ENCODE measurements at places on chromosomes 5 and 9.
A peak's percentile ranks its signal among the peaks of the same experiment; 100 is the strongest.

- DNase-seq: no peak
Measured at GRCh38 chr9:8802242-8802641, 1002.7 kb upstream of the DMAC1 start.

- peak; percentile 39 for DNase-seq
Measured at GRCh38 chr9:128254855-128255759, 20.7 kb downstream of the GOLGA2 start.

DNA sequence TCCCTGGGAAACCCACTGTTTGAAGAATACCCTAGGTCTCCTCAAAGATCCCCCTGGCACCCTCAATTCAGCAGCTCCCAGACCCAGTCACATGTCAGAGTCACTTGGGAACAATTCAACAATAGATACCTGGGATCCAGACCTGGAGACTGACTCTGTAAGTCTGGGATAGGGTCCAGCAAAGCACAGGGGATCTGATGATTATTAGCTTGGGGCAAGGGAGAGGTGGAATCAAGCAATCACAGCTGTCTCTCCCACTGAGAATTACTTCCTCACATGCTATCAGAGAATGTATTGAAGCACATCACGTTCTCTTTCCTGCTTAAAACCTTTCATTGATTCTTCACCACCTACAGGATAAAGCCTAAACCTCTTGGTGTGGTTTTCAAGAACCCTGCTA is 5.9 kb downstream of the FAM193B start:
- peak; percentile 90 for DNase-seq

GRCh38 chr5:111787006-111787405 is 30.0 kb upstream of the NREP start:
- no peak for DNase-seq

GRCh38 chr5:71633255-71634155 is 46.4 kb downstream of the MCCC2 start:
- DNase-seq: no peak

GRCh38 chr5:95878417-95879323 is 56.1 kb upstream of the GLRX start:
- DNase-seq: no peak

- no peak for DNase-seq
Measured at GRCh38 chr9:134738869-134739659, 97.5 kb downstream of the COL5A1 start.

DNA sequence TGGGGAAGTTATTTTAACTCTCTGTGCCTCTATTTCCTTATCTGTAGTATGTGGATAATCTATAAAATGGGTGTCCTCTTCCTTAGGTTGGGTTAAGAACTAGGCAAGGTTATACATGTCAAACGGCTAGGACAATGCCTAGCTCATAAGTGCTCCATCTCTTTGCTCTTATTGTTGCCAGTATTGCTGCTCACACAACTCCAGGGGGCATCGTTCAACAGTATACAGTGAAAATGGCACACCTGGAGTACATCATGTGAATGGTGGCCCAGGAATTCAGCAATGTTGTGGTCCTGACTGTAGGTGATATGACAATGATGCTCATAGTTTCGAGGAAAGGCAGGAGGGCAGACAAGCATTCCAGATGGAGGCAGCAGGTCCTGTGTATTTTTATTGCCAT is 30.1 kb downstream of the SLIT3 start:
- no peak for DNase-seq

DNA sequence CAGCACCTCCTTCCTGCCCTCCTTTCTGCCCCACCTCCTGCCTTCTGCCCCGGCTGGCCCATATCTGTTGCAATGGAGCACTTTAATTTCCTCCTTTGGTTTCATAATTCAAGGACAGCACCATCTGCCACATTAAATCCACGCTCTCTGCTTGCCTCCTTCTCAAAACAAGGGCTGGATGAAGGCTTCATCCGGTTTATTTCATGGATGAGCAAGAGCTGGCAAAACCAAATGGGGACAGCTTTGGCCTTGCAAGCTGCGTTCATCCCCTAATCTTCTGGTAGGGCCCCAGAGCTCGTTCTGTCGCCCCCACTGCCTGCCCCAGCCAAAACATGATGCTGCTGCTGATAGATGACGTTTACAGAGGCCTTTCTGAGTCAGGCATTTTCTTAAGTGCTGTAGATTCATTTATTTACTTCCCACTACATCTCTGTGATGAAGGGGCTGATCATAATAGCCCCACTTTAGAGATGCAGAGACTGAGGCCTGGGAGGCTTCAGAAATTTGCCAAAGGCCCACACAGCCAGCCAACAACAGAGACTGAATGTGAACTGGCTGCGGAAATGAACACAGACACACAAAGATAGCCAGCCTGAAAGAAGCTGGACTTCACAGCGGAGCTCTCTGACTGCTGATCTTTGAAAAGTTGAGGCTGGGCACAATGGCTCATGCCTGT is 115.6 kb upstream of the CPEB4 start:
- no peak for DNase-seq

DNA sequence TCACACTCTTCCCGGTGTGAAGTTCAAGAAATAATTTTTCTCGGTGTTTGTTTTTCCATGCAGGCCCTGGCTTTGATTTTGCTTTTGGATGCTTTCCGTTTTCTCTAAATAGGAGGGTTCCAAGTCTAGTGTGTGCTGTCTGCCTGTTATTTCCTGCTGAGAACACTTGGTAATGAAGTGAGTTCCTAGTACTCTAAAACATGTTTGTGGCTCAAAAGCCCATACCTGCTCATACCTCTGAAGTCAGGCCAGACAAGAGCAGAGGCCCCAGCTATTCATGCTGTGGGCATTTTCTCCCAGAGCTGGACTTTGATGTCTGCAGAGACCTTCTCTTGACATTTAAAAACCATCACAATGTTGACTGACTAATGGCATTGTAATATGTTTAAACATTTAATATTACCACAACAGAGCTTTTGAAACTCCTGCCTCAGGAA is 211.2 kb downstream of the GOLPH3 start:
- no peak for DNase-seq

DNA sequence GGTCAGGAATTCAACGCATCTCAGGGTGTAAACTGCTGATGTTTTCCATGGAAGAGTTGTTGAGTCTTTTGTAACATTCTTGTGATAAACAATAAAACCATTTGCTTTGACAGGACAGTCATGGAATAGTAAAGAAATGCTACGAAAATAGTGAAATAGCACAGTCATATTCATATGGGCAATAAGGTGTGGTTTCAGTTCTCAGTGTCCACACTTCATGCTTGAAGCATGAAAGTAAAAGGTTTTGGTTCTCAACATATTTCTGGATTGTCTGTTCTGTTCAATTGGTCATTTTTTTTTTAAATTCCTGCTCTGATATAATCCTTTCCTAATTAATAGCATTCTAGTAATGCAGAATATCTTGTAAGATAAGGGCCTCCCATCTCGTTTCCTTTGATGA is 467.6 kb upstream of the ZNF608 start:
- no peak for DNase-seq

GRCh38 chr5:9226016-9226536 is 319.8 kb downstream of the SEMA5A start:
- no peak for DNase-seq

DNA sequence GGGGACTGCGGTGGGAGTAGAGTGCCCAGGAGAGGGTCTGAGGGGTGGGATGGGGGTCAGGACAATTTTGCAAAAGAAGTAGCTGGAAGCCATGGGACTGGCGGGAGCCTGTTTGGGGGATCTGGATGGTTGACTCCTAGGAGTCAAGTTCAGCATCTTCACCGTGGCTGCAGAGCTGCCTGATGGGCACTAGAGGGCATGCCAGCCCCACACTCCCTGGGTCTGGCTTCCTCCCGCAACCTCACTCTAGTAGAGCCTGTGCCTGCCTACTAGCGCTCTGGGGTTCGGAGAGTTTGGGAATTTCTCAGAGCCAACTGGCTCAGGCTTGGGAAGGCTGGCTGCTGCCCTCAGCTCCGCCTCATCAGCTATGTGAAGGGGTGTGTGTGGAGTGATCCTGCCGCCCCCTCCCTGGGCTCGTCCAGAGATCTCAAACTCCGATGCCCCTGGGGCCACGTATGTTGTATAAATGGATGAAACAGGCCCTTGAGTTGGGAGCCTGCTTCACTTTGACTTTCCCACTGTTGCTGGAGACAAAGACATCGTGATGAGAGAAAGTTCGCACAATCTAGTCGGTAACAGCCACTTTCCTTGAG is 10.8 kb downstream of the TSPAN17 start:
- peak; percentile 65 for DNase-seq

DNA sequence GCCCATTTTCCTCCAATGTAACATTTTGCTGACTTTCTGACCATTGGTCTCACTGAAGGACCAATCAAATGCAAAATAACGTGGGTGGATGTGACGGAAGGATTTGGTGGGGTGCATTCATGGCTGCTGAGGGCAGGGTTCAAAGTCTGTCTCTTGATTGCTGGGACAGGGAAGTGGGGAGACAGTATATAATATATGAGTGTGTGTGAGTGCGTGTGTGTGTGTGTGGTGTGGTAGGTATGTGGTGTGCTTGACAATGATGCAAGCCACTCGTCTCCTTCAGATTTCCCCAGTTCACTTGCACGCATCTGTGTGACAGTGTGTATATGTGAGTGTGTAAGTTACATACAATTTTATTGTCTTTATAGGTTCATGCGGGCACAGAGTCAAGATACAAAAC is 477.3 kb downstream of the DIRAS2 start:
- no peak for DNase-seq

GRCh38 chr5:32711362-32711680 is 200 bp downstream of the NPR3 start:
- DNase-seq: no peak

DNA sequence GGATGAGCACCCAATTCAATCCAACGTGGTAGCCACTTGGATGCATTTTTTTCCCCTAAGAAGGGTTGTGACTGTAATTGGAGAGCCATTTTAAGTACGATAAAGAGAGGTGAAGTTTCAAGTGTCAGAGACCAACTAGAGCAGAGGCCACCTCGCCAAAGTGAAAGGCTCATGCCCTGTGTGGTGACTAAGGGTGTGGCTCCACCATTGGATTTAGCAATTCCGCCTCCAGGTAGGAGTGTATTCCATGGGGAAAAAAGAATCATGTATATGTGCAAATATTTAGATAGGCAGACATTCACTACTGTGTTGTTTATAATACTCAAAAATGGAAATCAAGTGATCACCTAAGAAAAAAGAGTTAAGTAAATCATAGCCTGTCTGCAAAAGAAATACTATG is 53.1 kb upstream of the S1PR3 start:
- no peak for DNase-seq

GRCh38 chr9:34059281-34059680 is 10.6 kb upstream of the UBAP2 start:
- DNase-seq: no peak

DNA sequence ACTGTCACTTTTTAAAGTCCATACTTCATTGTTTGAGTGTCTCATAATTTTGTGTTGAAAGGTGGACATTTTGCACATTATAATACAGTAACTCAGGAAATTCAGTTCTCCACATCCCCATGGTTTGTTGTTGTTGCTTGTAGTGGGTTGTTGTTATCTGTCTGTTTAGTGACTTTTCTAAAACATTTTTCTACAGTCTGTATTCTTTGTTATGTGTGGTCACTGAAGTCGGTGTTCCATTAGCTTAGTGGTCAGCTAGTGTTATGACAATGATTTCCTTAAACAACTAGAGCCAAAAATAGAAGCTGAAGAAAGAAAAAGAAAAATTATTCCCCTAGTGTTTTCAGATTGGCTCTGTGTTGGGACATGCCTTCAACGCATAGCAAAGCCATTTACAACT is 5.6 kb upstream of the IL33 start:
- no peak for DNase-seq

DNA sequence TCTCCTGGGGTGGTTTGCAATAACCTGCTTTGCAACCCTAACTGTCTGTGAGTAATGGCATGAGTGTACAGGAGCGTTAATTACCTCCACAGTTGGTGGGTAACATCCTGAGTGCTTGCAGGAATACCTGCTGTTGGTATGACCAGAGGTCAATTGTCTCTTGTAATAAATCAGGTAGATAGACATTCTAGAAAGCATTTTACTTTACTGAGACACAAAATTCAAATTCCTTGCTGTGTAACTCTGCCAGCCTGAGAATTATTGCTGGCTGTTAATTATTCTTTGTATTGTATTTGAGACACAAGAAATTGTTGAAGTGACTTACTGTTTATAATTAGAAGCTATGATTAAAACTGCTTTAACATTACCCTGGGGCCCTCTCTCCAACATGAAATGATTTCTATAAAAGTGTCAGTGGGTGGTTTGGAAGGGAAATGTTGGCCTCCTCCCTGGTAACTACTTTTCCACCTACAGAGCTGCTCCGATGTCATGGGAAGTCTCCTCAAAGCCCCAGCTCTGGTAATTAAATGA is 150.8 kb upstream of the ADCY2 start:
- peak; percentile 71 for DNase-seq

DNA sequence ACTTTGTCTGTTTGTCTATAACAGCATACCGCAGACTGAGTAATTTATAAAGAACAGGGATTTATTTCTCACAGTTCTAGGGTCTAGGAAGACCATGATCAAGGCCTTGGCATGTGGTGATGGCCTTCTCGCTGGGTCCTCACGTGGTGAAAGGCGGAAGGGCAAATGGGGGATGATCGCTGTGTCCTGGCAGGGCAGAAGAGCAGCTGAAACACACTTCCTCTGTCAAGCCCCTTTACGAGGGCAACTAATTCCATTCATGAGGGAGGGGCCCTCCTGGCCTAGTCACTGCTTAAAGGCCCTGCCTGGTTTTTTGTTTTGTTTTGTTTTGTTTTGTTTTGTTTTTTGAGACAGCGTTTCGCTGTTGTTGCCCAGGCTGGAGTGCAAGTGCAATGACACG is 41.9 kb upstream of the UBTD2 start:
- DNase-seq: no peak

DNA sequence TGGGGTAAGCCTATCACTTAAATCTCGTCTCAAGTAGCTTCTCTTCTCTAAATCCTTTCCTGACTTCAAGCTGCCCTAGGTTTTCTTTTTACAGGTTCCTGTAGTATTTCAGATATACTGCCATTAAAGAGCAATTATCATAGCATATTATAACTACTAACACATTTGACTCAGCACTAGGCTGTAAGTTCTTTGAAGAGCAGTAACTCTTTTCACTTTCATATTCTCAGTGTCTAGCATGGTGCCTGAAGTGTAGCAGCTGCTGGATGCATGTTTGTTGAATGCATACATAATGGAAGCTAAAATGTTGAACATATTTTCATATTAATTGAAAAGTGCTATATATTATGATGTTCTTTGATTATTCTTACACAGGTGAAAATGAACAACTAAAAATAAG is 22.5 kb downstream of the CCDC152 start:
- no peak for DNase-seq

- no peak for DNase-seq
Measured at GRCh38 chr5:58934629-58935097, 351.8 kb downstream of the RAB3C start.

DNA sequence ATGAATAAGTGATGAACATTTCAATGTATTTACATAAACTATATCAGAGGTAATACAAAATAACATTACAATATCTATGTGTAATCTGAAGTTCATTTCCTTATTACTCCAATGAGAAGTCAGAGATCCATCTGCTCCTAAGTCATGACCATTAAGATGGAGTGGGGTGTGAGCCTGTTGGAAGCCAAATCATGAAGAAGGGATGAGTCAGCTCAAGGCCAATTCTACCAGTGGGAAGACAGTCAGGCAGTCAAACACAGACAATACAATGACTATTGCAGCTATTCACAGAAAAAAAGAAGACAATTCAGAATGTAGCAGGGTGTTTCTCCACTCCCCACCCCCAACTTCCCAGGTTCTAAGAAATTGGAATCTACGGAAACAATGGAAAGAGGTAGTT is 155.0 kb downstream of the NFIB start:
- DNase-seq: no peak
